ENCODE measurements at places on chromosomes 4 and X.

GRCh38 chrX:41334363-41335197 lies 618 bp downstream of the DDX3X start:
- DNase-seq: peak; percentile 75

DNA sequence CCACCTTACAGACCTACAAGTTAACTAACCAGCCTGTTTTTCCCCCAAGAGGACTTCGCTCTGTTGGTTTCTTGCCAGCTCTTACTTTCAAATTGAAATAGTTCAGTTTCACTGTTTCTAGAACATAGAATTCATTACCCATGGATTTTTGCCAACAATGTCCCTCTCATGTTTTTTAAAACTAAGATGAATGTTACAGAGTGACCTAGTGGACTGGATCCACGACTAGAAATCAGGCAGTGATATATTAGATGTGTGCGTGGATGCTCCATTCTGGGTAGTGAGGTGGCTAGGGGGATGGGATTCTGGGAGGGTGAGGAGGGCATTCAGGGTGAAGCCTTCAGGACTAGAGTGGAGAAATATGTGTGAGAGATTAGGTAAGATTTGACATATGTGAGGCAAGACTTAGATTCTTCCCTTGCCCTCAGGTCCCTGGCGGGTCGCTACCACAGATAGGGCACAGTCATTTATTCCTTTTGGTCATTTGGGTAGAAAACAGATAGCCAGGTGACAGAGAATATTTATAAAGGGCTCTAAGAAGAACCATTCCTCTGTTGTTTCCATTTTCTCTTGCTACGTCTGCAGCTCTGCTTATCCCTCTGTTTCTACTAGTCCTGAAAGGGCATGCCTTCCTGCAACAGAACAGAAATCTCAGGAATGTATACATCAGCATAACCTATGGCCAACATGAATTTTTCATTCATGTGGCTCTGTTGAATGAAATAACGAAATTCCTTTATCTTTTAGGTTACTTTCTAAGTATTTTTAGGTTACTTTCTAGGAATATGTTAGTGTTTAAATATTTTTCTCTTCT lies 15.4 kb upstream of the JADE1 start:
- no peak for DNase-seq

DNA sequence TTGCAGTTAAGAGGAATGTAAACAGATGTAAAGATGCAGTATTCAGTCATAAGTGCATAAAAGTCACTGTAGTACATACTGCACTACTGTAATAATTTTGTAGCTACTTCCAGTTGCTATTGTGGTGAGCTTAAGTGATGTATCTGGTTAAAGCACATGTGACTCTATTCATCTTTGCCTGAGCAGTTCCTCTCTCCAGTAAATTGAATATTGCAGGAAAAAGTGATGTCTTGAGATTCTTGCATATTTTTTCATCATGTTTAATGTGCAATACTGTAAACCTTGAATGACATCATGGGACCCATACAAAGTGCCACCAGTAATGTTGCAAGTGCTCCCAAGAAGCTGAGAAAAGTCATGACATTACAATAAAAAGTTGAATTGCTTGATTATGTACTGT lies 9.6 kb downstream of the UBA6 start:
- DNase-seq: no peak

DNA sequence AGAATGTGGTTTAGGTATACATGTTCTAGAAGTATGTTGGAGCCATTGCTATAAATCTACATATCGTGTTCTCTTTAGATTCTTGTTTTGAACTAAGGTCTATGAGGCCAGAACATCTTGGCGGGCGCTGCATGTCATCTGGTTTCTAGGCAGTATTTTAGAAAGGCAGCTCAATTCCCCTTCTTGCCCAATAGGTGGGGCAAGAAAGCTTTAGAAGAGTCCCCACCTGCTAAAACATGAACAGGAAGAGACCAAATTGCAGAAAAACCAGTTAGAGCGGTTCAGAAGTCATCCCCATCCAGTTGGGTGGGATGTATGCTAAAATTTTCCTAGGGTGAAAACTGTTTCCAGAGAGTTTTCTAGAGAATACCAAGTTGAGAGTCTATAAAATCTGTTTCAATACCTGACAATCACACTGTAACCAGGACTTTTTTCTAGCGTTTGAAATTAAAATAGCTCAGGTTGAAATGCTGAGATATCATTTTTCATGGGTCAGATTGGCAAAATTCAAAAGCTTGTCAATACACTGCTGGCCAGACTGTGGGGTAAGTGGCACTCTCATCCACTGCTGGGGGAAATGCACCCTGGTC lies 17.5 kb upstream of the SH3KBP1 start:
- no peak for DNase-seq

DNA sequence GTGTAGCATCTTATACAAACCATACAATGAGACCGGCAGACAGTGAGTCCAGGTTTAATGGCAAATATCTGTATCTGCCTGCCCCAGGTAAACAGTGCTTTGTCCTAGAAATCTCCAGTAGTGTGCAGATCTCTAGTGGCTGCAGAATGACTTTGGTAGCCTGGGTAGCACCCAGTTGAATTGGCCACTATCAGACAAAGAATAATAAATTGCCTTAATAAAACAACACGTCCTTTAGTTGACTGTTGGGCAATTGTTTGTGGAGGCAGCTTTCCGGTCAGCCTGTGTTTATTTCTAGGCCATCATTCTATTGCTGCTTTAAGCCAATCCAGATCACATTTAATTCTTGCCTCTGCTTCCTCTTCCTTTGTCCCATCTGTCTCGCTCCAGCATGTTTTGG lies 52.5 kb downstream of the SNX25 start:
- DNase-seq: no peak

GRCh38 chrX:50036426-50036825 lies 114.0 kb downstream of the CLCN5 start:
- no peak for DNase-seq

DNA sequence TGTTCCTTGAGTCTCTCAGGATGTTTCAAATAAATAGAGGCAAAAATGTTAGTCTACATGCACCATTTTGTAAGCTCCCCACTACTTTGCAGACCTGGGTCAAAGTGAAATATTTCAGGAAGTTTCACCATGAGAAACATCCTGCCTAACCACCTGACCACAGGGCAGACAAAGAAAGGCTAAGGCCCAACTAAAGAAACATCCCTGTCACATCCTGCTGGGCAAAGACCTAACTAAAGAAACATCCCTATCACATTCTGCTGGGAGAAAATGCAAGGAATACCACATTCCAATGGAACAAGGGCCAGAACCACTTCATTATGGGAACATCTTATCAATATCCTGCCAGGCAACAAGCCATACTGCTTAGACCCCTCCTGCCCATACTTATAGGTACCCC lies 1303.4 kb downstream of the TECRL start:
- no peak for DNase-seq

DNA sequence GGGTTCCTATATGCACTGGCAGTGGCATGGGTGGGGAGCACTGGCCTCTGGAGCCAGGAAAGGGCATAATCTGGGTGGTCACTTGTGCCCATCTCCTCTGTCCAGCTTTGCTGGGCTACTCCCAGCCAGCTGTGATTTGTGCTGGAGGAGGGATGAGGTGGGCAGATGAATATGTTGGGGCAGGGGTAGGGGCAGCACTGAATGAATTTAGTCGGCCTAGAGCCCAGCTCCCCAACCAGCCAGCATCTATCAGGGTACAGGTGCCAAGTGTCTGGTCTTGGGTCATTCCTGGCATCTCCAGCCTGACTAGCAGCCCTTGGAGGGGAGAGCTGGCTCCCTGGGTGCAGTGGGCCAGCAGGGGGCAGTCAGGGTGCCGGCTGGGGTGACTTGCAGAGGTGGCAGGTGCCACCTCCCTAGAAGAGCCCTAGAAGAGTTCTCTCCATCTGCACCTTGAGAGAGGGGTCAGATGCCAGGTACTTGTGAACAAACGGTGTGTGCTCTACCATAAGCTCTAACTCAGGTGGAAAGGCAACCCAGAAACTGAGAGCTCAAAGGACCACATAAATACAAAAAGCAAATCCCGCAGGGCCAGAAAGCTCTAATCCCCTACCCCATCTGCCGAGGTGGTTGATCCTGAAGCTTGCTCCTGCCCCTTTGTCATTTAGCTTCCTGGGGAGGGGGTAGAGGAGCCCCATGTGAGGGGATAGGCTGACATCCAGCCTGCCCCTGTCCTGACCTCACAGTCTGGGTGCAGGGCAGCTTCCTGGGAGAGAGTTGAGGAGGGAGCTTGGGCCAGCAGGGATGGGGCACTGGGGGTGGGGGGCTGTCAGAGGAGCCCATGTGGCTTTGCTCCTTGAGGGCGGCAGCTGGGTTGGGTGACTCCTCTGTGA lies 2.2 kb downstream of the SORCS2 start:
- peak; percentile 36 for DNase-seq

- DNase-seq: no peak
Observed at GRCh38 chr4:153113061-153113837, 91.0 kb upstream of the TRIM2 start.

DNA sequence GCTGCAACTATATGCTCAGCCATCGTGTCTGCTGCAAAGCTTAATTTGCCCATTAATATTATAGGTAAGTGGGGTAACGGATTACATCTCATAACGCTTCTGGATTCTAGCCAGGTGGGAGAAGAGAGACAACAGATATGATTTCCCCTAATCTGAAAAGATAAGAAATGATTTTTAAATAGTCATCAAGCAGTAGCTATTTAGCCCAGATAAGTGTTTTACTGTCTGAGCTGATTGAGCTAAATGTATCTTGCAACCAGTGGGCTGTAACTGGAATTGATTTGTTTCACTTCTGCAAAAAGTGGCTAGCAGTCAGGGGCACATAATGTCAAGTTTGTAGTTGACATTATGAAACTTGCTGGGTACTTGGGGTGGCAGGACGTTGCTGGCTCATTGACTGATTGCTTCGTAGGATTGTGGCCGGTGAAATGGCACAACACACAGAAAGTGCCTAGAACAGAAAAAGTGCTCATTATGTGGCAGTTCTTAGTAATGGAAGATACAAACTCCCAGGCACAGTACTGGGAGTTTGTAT lies 18.5 kb downstream of the LAP3 start:
- DNase-seq: no peak

DNA sequence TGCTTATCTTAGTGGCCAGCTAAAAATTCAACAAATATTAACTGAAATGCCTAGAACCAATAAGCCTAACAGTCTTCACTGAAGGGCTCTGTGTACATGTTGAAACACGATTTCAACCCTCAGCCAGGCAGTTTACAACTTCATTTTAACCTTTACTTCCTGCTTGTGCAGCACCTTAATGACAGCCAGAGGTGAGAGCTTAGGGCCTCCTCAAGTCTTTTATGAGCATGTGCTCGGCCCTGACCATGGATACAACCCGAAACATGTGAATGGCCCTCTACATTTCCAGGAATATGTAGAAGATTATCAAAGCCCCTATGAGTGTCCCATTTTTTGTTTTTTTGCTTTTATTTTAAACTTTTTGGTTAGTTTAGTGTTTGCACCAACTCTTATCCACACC lies 88.3 kb downstream of the MSN start:
- DNase-seq: no peak

DNA sequence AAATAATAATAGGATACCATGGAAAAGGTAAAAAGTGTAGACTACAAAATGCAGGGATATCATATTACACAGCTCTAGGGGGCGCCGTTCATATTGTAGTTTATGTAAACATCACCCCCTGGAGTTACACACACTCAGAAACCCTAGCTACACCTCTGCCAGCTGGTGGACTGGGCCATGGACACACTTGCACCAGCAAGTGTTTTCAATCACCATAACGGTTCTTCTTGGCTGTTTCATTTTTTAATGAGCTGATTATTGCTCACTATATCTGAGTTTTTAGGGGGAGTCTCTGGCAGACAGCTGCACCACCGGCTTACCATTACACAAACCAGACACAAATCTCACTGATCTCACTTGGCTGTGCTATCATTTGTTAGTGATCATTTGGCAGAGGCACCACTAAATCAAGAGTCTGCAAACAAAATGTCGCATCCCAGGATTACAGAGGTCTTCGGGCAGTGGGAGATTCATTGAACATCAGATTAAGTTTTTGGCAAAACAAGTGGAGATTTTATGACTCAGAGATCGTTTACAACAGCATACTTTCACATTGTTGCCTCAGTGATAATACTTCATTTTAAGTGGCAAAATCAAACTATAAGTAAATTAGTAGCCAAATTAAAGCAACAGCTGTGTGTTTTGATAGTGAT lies 185.7 kb downstream of the UNC5C start:
- no peak for DNase-seq

- DNase-seq: no peak
Observed at GRCh38 chrX:53831662-53832635, 145.4 kb upstream of the HUWE1 start.

- no peak for DNase-seq
Observed at GRCh38 chr4:34878961-34879360, 1365.4 kb downstream of the ARAP2 start.

GRCh38 chr4:15719506-15719905 lies 16.6 kb downstream of the BST1 start:
- DNase-seq: no peak

DNA sequence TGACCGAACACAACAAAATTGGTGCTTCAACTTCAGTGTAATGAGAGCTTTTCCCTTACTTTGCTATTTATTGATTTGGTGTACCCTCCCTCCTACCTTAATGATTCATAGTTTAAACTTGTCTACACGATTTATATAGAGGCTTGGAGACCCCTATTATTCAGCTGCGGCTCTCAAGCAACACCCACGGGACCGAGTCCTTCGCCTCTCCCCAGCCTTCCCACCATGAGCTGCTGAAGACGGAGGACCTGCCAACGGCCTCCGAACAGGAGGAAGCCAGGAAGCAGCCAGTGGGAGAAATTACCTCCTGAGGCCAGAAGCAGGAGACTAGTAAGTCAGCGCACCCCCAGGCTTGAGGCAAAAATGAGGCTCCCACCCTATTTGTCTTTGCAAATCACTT lies 78.7 kb downstream of the DCTD start:
- no peak for DNase-seq

- DNase-seq: no peak
Observed at GRCh38 chr4:104631000-104631399, 136.3 kb upstream of the CXXC4 start.

DNA sequence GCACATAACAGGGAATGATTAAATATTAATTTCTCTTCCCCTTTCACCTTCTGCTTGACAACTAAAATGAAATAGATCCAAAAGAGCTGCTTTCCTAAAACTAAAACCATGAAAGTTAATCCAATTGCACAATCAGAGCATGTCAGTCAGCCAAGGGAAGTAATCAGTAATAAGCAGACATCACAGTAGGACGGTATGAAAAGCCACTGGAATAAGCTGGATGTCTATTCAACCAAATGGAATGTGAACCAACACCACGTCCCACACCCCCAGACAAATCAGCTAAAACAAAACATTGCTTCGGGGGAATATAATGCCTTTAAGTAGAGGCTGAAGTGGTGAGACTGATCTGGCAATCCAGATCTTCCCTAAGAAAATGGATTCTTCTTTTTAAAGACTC lies 859.4 kb upstream of the FTHL17 start:
- no peak for DNase-seq

GRCh38 chr4:20444599-20445337 lies 193.1 kb downstream of the SLIT2 start:
- DNase-seq: no peak
